Right ventricle myocardium inferior (tissue), 1 donor: ENCODE measurements at places on chromosomes 7 and 10. TPM values are rescaled to one million over a fixed set of nuclear protein-coding genes. Genes with fewer than 3 reads are reported as not detected.

Gene CC2D2B
- total RNA-seq, result 0.22 TPM

- no peak for DNase-seq
Observed at GRCh38 chr10:53903756-53904155, 897.3 kb downstream of the PCDH15 start.

Gene BMPER
- total RNA-seq, result 2.5 TPM

GRCh38 chr10:9211228-9211627, 1156.7 kb downstream of the GATA3 start:
- DNase-seq, result no peak

Gene ASB4
- total RNA-seq, result 7.0 TPM

- DNase-seq, result no peak
Observed at GRCh38 chr10:130761788-130762301, 549.7 kb downstream of the TCERG1L start.

Gene NKX1-2
- not detected for total RNA-seq
